M059J (cell line): ENCODE measurements at places on chromosomes 12 and 14.

GRCh38 chr12:110590806-110591326, 7.7 kb upstream of the PPTC7 start:
- peak; percentile 32 for DNase-seq

DNA sequence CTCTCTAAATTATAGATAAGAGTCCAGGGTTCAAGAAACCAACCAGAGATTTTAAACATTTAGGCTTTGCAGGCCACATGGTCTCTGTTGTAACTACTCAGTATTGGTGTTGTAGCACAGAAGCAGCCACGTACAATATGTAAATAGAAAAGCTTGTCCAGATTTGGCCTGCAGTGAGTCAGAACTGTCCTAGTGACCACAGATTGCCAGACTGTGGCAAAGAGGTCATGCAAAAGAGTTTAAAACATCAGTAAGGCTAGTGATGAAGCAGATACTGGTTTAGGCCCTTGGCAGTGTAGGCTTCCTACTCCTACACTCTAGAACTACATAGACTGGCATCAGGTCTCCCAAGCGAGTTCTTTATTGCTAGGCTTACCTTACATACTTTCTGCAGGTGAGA, 117.6 kb upstream of the GARIN6 start:
- DNase-seq = peak; percentile 89

DNA sequence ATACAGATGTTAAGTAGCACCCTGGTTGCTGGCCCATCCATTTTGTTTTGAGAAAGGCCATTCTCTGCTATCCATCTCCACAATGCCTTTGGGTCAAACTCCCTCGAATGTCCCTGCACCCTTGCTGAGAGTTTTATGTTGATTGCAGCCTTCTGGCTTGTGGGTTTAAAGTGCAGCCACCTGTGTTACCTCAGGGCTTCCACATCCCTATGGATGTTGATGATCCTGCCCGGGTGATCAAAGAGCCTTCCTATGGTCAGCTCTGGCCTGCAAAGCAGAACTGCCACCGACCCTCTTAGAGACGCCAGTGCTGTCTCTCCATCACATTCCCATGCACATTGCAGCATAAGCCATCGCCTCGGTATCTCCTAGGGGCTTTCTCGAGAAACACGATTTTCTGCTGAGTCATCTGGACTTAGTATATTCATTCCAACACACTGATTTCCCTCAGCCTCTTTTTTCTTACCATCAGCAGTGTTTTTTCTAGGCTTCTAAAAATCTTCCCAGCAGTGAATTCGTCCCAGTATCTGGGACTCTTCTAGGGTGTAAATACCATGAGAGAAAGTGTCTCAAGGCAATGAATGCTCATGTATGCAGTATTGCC, 585.7 kb upstream of the TMEM132C start:
- DNase-seq = no peak

DNA sequence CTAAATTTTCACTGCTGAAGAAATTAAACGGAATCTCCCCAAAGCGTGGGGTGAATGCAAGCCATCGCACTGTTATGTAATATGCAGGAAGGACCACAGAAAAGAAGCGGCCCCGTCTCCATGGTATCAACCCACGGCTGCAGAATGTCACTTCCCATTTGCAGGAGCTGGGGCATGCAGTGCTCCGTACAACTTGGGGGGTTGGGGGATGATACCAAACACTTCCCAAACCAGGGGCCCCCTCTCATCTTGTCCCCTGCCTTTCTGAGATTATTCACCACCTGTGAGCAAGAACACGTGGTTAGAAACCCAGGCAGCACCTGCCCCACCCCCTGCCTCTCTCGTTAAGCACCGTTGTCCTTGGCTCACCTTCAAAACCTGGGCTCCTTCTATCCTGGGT, 505.1 kb upstream of the TMEM132C start:
- DNase-seq = no peak

DNA sequence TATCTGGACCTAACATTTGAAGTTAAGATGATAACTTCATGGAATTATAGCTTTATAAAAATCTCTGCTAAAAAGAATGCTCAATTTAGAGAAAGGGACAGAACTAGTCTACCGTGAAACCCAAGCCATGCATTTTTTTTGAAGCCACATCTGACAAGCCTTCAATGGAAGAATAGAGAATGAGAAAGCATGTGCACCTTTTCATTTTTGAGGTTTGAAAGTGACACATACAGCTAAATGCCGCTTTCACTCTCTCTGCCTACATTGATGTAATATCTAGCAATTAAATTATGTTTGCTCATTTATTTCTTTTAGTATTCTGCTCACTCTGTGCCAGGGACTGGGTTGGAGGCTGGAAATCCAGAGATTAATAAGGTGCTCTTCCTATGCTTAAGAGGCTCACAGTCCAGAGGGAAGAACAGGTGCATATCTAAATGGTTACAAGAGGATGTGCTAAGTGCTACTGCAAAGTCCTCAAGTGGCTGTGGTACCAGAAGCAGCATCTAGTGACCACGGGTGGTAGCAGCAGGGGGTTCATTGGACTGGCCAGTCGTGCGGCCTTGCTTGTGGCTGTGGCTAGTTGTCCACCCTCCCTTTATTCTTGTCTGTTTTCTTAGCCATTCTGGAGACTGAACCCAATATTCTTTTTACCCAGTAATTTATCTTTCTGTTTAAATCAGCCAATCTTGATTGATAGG, 60.4 kb downstream of the PPP1R36 start:
- DNase-seq = no peak

DNA sequence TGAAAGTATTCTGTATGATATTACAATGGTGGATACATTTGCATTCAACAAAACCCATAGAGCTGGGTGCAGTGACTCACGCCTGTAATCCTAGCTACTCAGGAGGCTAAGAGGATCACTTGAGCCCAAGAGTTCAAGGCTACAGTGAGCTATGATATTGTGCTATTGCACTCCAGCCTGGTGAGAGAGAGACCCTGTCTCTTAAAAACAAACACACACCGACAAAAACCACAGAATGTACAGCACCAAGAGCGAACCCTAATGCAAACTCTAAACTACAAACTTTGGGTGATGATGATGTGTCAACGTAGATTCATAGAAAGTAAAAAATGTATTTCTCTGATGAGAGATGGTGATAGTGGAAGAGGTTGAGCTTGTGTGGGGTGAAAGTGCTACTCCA, 8.6 kb downstream of the CAPRIN2 start:
- no peak for DNase-seq

DNA sequence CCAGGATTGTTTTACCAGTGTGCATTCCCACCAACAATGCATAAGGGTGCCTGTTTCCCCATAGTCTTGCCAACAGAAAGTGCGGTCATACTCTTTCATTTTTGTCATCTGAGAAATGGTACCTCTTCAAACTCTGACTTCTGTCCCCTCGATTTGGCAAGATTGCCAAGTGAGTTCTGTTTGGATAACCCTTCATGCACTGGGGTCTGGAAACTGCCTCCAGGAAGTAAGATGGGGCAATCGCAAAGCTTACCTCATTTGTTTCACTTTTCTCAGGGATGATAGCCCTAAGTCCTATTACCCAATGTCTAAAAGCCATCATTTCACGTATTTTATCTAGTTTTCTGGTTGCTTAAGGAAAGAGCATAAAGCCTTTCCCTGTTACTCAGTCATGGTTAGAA, 28.6 kb upstream of the NR1H4 start:
- DNase-seq = no peak

DNA sequence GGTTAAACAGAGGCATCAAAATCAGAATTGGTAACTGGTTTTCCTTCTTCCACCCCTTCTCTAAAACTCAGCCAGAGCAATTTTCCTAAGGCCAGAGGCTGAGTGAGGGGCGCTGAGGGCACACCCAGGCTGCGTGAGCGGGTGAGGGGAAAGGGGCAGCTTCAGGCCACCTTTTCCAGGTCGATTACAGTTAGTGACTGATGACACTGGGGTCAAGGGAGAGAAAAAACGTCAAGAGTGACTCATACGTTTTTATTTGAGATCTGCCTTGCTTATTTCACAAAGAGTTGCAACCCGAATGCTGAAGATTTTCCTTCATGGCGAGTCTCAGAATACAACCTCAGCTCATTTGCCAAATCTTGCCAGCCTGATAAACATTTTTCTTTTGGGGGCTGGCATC, 46.7 kb upstream of the EVL start:
- DNase-seq = peak; percentile 29

DNA sequence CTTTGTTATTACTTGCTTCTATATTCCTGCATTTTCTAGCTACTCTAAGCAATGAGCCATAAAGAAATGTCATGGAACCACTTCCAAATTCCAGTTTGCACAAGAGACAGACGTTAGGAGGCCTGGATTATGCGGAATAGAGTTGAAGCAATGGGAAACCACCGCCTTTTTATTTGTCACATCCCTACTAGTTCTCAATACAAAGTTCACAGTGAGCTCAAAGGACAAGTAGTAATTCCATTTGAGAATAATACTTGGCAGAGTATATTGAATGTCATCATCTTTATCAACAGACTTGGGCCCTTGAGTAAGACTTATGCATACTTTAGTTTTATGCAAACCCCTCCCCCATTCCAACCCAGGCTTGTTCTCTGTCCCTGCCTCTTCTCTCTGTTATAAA, 3.7 kb upstream of the SLC15A5 start:
- DNase-seq = no peak

- DNase-seq = no peak
These were observed 463 bp downstream of the NACA start for GRCh38 chr12:56724701-56724971.

- DNase-seq = no peak
These were observed 765 bp upstream of the NFYB start for GRCh38 chr12:104138797-104139152.

DNA sequence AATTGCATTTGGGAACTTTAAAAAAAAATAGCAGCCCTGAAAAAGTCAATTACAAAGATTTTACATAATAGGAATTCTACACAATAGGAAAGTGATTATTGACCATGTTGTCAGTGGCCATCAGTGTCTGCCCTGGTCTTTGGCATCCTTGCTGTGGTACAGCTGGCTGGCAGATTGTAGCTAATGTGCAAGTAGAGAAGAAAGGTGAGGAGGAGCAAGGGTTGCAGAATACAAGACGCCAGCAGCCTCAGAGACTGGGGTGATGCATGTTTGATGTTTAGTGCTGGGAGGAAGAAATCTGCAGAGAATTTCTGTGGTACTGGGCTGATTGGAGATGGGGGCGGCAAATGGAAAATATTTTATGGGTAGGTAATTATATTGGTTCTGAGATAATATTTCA, 322.9 kb downstream of the TMEM117 start:
- DNase-seq = no peak

DNA sequence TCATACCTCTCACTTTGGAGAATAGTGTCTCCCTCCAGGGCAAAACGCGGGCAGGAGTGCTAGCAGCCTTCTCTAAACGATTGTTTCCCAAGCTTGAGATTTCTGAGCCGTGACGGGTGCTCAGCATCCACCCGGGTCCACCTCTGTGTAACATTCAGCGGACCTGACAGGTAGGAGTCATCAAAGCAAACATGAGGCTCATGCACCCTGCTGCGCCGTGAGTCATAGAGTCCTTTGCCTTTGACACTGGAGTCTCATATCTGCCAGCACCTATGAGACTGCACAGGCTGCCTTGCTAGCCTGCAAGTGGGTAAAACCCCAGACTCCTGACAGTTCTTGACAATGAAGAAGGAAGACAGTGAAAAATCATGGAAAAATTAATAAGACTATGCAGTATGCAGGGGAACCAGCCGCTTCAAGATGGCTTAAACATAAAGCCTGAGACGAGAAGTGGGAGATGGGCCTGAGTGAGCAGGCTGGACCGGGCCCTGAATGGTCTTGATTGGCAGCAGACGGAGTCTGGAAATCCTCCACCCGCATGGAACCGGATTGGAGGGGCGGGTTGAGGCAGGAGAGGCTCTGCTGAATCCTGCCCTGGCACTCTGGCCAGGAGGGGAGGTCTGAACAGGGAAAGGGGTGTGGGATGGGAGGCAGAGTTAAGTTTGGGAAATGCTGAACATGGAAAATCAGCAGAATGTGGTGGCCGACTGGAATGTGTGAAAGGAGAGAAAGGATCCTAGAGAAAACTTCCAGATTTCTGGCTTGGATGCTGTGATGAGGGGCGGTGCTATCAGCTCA, 54.2 kb downstream of the LGMN start:
- no peak for DNase-seq

DNA sequence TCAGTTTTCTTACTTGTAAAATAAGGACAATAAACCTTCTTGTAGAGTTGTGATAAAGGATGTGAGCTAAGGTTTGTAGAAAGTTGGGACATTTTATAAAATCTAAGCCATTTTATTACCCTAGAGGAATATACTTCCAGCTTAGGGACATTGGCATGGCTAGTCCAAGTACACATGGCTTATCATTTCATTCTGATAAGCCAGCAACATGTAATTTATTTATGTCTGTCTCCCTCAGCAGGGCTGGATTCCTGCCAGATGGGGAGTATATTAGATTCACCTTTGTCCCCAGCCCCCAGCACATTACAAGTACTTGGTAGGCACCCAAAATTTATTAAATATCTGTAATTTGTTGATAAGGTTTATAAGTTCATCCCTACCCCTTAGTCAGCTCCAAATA, 6.3 kb upstream of the ATG14 start:
- no peak for DNase-seq

- DNase-seq = peak; percentile 78
These were observed 8.8 kb downstream of the EIF2B2 start for GRCh38 chr14:75011356-75011994.

DNA sequence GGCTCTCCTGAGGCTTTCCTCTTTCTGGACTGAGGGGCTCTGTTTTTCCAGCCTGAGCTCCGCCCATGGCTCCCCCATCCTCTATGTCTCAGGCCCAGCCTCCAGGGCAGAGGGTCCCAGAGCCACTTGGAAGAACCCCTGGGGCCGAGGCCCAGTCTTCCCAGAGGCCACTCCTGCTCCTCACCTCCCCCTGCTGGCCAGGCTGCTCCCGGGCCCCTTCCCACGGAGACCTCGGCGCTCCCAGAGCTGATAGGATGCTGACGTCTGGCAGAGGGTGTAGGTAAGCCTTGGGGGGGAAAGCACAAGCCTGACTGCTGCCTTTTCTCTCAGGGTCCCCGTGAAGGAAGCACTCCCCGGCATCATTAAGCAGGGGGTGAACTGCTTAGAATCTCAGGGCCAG, 51.4 kb downstream of the ERH start:
- no peak for DNase-seq

DNA sequence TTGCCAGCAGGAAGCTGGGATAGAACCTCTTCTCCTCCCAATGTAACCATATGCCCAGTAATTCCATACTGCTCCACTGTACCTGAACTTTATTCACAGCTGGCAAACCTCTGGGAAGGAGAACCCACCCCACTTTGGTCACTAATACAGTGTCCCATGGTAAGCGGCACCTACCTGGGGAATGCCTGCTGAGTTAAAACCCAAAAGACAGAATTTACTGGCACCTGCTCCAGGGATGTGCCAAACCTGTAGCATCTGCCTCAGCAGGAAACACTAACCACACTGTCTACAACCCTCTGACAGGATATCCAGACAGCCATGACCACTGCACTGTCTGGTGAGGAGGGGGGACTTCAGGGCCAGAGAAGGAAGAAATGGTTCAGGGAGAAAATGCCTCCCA, 26.6 kb downstream of the DDX24 start:
- no peak for DNase-seq
